ENCODE measurements at places on chromosomes 3 and 15.

GRCh38 chr15:39132954-39133600, 447.8 kb upstream of the THBS1 start:
- H3K27me3 ChIP-seq = no peaks in the 10 kb centered on the region
- H3K4me1 ChIP-seq = peaks cover 2% of the 10 kb centered on the region
- H3K4me3 ChIP-seq = no peak overlapping the region
- no peaks in the 10 kb centered on the region for H3K36me3 ChIP-seq
- no peak for DNase-seq

GRCh38 chr3:129608087-129608935, 1.8 kb upstream of the PLXND1 start:
- no peak for DNase-seq
- H3K36me3 ChIP-seq = no peaks in the 10 kb centered on the region
- no peaks in the 10 kb centered on the region for H3K4me1 ChIP-seq
- no peaks in the 10 kb centered on the region for H3K27me3 ChIP-seq
- no peak overlapping the region for H3K4me3 ChIP-seq

GRCh38 chr3:10223676-10224639, 24.3 kb upstream of the TATDN2 start:
- no peaks in the 10 kb centered on the region for H3K27me3 ChIP-seq
- no peak overlapping the region for H3K4me3 ChIP-seq
- H3K36me3 ChIP-seq = no peaks in the 10 kb centered on the region

- no peaks in the 10 kb centered on the region for H3K27me3 ChIP-seq
- H3K4me3 ChIP-seq = no peak overlapping the region
- H3K4me1 ChIP-seq = no peaks in the 10 kb centered on the region
- H3K27ac ChIP-seq = no peak overlapping the region
Observed at GRCh38 chr3:146974001-146974400, 368.9 kb upstream of the PLSCR5 start.

- no peak overlapping the region for H3K4me3 ChIP-seq
- H3K27me3 ChIP-seq = no peaks in the 10 kb centered on the region
Observed at GRCh38 chr15:76368122-76368621, 31.6 kb downstream of the ISL2 start.

GRCh38 chr3:120693439-120694171, 11.6 kb upstream of the HGD start:
- no peaks in the 10 kb centered on the region for H3K27me3 ChIP-seq
- peak overlapping the region; percentile 30 for H3K27ac ChIP-seq
- DNase-seq = no peak
- H3K4me1 ChIP-seq = peaks cover 5% of the 10 kb centered on the region
- no peak overlapping the region for H3K4me3 ChIP-seq
- peaks cover 4% of the 10 kb centered on the region for H3K36me3 ChIP-seq

- H3K27ac ChIP-seq = no peak overlapping the region
- no peaks in the 10 kb centered on the region for H3K27me3 ChIP-seq
- no peak for DNase-seq
- no peak overlapping the region for H3K4me3 ChIP-seq
- no peaks in the 10 kb centered on the region for H3K4me1 ChIP-seq
- H3K36me3 ChIP-seq = no peaks in the 10 kb centered on the region
Observed at GRCh38 chr3:186613637-186614265, 891 bp downstream of the AHSG start.

DNA sequence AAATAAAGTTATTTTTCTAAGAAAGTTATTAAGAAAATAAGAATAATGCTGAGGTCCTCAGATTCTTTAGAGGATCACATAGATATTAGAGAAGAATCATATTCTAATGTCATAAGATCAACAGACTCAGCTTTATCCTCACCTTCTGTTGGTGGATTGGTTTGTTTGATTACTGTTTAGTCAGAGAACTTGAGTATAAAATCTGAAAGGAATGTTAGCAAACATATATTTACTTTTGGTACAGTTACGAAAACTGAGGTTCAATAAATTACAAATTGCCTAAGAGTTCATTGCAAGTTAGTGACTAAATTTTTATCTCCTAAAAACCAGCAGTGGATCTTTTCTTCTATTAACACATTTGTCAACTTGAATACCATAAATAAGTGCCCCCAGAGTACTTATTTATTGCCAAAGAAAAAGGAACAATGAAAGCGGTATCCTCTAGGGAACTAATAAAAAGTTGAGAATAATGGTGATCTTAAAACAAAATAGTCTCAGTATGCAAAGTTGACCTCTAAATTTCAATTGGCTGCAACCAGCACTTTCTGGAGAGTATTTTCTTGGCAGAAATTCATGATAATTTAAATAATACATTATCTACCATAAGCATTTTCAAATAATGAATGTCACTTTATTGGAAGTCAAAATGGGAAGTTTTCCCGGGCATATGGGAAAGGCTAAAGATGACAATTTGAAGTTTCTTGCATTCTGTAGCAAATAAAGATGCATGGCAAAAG, 296.8 kb downstream of the OTOL1 start:
- no peaks in the 10 kb centered on the region for H3K4me1 ChIP-seq
- H3K27me3 ChIP-seq = no peaks in the 10 kb centered on the region
- no peak overlapping the region for H3K4me3 ChIP-seq
- no peak for DNase-seq
- no peaks in the 10 kb centered on the region for H3K36me3 ChIP-seq
- H3K27ac ChIP-seq = no peak overlapping the region

GRCh38 chr15:98421419-98422129, 226.8 kb upstream of the IGF1R start:
- H3K27me3 ChIP-seq = peaks cover 11% of the 10 kb centered on the region
- DNase-seq = peak; percentile 23
- no peaks in the 10 kb centered on the region for H3K36me3 ChIP-seq
- no peak overlapping the region for H3K4me3 ChIP-seq
- no peaks in the 10 kb centered on the region for H3K4me1 ChIP-seq

DNA sequence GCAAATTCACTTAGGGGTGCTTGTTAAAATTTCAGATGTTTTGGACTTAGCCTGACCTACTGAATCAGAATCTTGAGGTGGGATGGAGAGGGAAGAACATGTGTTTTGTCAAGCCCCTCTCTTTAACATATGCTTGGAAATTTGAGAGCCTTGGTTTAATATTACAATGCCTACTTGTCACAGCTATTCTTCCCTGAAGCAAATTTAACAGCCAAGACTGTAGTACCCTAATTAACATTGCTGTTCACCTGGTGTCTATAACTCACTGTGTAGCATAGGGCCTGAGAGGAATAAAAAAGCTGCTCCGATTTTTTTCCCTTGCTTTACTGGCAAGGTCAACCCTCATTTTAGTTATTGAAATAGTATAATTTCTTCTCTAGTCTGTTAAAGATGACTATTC, 880.1 kb downstream of the CADM2 start:
- H3K36me3 ChIP-seq = no peaks in the 10 kb centered on the region
- H3K27ac ChIP-seq = no peak overlapping the region
- H3K4me3 ChIP-seq = no peak overlapping the region
- no peaks in the 10 kb centered on the region for H3K27me3 ChIP-seq
- no peak for DNase-seq

DNA sequence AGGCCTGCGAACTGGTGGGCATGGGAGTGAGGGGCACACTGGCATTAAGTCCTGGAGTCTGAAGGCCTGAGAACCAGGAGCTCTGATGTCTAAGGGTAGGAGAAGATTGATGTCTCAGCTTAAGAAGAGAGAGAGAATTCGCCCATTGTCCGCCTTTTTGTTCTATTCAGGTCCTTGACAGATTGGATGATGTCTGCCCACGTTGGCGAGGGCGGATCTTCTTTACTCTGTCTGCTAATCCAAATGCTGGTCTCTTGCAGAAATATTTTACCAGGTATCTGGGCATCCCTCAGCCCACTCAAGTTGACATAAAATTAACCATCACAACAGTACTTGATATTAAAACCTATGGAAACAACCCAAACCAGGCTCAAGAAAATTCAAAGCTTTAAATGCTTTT, 44.1 kb downstream of the MAP6D1 start:
- H3K27ac ChIP-seq = no peak overlapping the region
- no peak overlapping the region for H3K4me3 ChIP-seq
- no peaks in the 10 kb centered on the region for H3K4me1 ChIP-seq
- no peak for DNase-seq

GRCh38 chr3:119294696-119295671, 801 bp downstream of the ARHGAP31 start:
- peak; percentile 43 for DNase-seq
- peak overlapping the region; percentile 48 for H3K4me3 ChIP-seq
- H3K36me3 ChIP-seq = no peaks in the 10 kb centered on the region
- peak overlapping the region; percentile 74 for H3K27ac ChIP-seq
- H3K27me3 ChIP-seq = no peaks in the 10 kb centered on the region

DNA sequence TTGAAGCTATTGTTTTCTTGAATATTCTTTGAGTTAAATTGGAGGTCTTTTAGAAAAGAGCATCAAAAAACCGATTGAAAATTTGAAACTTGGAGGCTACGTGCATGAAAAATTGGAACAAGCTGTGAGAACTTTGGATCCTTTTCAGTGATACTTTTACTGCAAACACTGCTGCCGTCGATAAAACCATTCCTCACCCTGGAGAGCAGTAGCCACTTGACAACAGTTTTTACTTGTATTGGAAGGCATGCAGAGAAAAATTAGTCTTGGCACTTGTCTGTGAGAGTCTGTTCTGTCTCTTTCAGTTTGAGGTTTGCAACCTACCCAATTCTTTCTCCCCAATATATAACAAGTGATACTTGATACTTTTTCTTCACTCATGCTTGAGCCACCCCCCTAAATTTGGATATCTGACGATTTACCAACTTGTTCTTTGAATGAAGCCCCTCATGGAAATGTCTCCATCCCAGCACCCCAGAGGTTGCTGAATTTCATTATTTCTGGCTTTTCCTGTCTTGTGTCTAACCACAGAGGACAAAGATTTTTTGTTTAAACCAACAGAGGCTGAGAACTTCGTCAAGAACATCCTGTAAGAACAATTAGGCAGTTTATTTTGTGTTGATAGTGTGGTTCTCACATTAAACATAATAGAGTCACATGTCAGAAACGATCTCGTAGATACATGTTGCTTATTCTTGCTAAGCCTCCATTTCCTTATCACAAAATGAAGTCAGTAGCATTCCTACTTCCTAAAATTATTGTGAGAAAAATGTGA, 307.3 kb upstream of the PLSCR5 start:
- no peak overlapping the region for H3K27ac ChIP-seq
- DNase-seq = no peak
- H3K27me3 ChIP-seq = no peaks in the 10 kb centered on the region

DNA sequence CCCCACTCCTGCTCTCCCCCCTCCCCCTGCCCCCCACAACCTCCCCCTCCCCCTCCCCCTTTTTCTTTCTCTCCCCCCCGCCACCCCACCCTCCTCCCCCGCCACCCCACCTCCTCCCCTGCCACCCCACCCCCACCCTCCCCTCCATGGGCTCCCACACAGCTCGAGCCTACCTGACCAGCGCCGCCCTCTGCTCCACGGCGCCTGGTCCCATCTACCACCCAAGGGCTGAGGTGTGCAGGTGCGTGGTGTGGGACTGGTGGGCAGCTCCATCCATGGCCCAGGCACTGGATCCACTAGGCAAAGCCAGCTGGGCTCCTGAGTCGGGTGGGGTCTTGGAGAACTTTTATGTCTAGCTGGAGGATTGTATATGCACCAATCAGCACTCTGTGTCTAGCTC, 68.3 kb upstream of the KCNAB1 start:
- H3K27ac ChIP-seq = no peak overlapping the region
- no peaks in the 10 kb centered on the region for H3K36me3 ChIP-seq
- H3K4me3 ChIP-seq = no peak overlapping the region
- no peaks in the 10 kb centered on the region for H3K4me1 ChIP-seq

DNA sequence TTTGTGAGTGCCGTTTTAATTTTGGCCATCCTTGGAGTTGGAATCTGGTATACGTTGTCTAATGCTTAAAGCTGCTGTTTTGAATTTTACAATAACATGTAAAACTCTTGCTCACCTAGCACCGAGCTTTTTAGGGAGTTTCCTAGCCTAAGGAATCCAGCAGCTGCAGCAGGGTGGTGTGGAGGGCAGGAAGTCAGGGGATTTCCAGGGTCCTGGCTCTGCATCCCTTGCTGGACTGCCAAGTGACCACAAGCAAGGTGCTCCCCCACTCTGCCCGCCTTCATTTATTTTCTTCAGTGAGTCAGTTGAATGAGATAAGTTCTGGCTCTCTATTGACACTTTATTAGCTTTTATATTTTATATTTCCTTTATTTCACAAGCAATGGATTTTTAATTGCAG, 113.7 kb downstream of the ATG7 start:
- no peaks in the 10 kb centered on the region for H3K4me1 ChIP-seq
- H3K4me3 ChIP-seq = no peak overlapping the region
- no peaks in the 10 kb centered on the region for H3K27me3 ChIP-seq
- no peaks in the 10 kb centered on the region for H3K36me3 ChIP-seq
- no peak for DNase-seq

GRCh38 chr15:38217191-38217595, 35.4 kb upstream of the SPRED1 start:
- H3K27me3 ChIP-seq = no peaks in the 10 kb centered on the region
- no peak overlapping the region for H3K4me3 ChIP-seq
- H3K36me3 ChIP-seq = no peaks in the 10 kb centered on the region
- H3K4me1 ChIP-seq = no peaks in the 10 kb centered on the region

DNA sequence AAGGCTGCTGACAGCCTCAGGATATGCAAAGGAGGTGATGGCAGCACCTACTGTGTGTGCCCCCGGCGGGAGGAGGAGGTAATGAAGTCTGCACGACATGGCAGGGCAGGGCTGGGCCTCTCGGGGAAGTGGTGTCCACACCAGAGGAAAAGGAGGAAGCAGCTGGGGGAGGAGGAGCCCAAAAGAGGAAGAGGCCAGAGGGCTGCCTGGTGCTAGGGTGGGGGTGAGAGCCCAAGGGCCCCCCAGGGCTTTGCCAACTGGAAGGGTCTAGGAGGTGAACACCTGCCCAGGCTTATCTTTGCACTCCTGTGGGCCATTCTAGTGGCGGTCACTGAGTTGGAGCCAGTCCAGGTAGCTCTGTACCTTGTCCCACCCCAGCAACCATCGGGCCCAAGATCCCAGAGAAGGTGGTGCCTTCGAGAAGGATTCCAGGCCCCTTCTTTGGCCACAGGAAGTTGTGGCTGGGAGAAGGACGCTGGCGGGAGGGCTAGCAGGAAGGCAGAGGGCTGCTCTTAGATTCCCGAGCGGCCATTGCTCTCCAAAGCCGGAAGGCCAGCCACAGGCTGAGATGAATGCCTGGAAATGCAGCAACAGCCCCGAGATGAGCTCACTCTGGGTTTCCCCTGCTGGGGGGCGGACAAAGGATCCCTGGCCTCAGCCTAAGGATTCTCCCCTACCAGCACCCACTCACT, 7.0 kb downstream of the GNAI2 start:
- no peak for DNase-seq
- no peak overlapping the region for H3K4me3 ChIP-seq
- peaks cover 24% of the 10 kb centered on the region for H3K4me1 ChIP-seq
- H3K27ac ChIP-seq = peak overlapping the region; percentile 40

DNA sequence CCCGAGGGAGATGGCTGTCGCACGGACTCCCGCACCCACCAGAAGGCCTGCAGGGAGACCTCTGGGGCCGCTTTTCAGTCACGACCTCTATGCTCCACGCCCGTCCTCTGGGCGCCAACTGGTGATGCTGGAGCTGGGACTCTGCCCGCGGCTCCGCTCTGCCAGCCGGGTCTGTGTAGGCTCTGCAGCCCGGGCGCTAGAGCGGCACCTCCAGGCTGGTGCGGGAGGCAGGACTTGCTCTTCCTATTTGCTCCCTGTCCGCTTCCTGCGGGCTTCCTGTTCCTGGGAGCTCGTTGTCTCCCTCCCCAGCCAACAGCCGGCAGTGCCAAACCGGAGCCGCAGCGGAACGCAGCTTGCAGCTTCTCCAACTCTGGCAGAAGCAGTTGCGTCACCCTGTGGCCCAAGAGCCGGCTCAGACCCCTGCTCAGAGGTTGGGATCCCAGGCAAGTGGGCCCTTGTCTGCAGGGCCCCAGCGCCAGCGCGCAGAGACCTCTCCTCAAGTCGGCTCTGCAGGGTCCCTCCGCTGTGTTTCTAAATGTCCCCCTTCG, 285.9 kb downstream of the XXYLT1 start:
- peak overlapping the region; percentile 23 for H3K27ac ChIP-seq
- no peaks in the 10 kb centered on the region for H3K27me3 ChIP-seq
- no peaks in the 10 kb centered on the region for H3K36me3 ChIP-seq
- peaks cover 3% of the 10 kb centered on the region for H3K4me1 ChIP-seq
- DNase-seq = peak; percentile 79

Data from prostate gland (tissue), 2 donors.